ENCODE measurements at places on chromosomes 11 and 22.

DNA sequence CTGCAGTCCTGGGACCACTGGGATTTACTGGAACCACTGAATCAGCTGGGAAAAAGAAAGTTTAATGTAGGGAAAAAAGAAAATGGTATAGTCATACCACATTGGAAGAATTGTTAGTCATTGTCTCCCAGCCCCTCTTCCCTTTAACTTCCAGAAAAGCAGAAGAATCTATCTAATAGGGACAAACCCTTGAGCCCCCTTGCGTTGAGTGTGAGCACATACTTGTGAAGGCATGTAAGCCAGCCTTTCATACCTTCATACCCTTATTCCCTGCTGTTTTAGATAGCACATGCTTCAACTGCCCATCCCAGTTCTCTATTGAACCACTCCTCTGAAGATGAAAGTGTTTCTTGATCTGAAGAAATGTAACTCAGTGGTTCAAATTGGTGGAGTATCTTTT lies 6.6 kb downstream of the TREH start:
- no peak overlapping the region for H3K4me3 ChIP-seq
- no peak for DNase-seq
- no peak overlapping the region for H3K27ac ChIP-seq
- H3K36me3 ChIP-seq: no peaks in the 10 kb centered on the region
- H3K4me1 ChIP-seq: no peaks in the 10 kb centered on the region

- H3K27ac ChIP-seq: no peak overlapping the region
- H3K4me3 ChIP-seq: peak overlapping the region; percentile 62
- H3K36me3 ChIP-seq: no peaks in the 10 kb centered on the region
- DNase-seq: no peak
- peaks cover 17% of the 10 kb centered on the region for H3K4me1 ChIP-seq
These were observed 1.7 kb downstream of the MLC1 start for GRCh38 chr22:50083462-50084079.

DNA sequence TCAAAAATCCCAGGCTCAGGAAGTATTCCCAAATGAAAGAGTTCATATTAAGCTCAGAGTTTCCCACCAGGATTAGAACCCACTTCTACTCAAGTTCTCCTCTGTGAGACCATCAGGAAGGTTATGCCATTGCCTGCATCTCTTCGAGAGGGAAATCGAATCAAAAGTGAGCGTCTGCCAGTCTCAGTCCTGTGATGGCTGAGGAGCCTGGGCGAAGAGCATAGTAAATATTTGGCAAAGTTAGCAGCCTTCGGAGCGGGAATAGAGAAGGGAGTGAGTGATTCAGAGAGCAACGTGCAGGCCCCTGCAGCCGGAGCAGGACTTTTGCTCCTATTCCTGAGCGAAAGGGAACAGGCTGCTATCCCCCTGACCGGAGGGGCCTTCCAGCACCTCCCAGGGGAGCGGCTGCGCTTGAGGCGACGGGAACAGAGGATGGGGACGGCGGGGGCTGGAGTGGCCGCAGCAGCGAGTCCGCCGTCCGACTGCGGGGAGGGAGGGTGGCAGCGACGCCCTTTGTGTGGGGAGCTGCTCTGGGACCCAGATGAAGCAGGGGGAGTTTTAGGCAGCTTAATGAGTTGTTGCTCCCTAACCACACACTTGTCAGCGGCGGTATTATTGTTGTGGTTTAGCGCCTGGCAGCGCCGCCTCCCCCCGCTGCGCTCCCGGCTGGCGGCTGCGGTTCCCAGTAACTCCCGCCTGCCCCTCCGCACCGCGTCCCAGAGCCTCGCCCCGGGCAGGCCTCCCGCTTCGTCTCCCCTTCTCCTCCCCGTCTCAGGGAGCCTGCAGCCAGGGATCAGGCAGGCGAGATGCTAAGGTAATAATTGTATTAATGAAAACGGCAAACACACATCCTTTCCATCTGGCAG lies 21.7 kb upstream of the NRGN start:
- H3K36me3 ChIP-seq: no peaks in the 10 kb centered on the region
- H3K27me3 ChIP-seq: peaks cover 36% of the 10 kb centered on the region
- peak overlapping the region; percentile 50 for H3K27ac ChIP-seq
- H3K4me1 ChIP-seq: peaks cover 32% of the 10 kb centered on the region
- no peak for DNase-seq

DNA sequence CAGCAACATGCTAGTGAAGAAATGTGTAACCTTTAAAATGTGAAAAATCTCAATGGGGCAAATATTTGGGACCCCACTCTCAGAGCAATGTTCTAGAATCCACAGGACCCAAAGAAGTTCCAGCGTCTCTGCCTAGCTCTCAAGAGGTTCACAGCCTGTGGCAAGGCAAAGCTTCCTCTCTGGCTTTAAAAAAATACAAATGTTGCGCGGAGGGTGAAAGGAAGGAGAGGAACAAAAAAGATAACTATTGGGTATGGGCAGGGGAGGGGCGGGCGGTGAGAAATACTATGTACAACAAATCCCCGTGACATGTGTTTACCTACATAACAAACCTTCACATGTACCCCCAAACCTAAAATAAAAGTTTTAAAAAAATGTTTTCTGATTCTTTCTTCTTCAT lies 53.6 kb downstream of the PITPNB start:
- peaks cover 25% of the 10 kb centered on the region for H3K4me1 ChIP-seq
- peak overlapping the region; percentile 57 for H3K27ac ChIP-seq
- no peak overlapping the region for H3K4me3 ChIP-seq

DNA sequence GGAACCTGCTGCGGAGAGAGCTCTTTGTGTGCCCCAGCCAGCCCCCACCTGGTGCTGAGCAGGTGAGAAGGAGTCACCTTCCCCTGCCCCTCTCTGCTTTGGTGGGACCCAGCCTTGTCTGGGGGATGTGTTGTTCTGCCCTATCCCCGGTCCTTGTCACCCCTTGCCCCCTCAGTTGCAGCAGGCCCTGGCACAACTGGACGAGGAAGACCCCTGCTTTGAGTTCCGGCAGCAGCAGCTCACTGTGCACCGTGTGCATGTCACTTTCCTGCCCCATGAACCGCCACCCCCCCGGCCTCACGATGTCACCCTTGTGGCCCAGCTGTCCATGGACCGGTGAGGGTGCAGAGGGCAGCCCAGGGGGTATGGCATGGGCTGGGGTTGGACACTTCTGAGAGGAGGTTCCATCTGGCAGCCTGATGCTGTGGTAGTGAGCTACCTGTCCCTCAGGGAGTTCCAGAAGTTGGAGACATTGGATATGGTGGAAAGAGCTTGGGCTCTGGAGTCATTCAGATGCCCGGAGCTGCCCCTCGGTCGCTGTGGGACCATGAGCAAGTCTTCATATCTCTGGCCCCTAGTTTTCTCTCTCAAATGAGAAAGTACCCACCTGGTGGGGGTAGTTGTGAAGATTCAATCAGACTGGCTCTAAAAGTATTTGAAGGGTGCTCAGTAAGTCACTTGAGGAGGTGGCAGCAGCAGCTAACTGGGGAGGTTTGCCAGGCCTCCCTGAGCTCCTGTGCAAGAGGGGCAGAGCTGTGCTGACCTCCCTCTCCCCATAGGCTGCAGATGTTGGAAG lies 4.3 kb downstream of the LARGE2 start:
- H3K4me1 ChIP-seq: peaks cover 46% of the 10 kb centered on the region
- H3K27ac ChIP-seq: no peak overlapping the region
- DNase-seq: no peak
- no peak overlapping the region for H3K4me3 ChIP-seq
- no peaks in the 10 kb centered on the region for H3K36me3 ChIP-seq
- H3K27me3 ChIP-seq: no peaks in the 10 kb centered on the region

DNA sequence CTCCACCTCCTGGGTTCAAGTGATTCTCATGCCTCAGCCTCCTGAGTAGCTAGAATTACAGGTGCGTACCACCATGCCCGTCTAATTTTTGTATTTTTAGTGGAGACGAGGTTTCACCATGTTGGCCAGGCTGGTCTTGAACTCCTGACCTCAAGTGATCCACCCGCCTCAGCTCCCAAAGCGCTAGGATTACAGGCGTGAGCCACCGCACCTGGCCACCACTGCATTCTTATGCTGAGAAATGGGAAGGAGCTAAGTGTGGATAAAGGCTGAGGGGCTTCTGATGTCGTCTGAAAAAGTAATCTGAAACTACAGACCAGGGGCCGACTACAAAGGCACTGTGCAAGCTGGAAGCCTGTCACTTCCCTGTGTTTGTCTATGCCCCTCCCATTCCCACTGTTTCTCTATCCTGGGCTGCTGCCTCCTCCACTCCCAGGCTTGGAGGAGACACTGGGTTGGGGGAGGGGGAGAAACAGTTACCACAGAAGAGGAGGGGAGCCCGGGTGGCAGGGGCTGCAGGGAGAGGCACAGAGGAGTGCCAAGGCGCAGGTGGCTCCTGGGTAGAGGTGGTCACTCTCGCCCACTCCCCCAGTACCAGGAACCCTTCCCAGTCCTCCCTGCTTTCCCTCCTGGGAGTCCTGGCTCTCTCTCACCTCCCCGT lies 2.9 kb upstream of the MTA2 start:
- no peak overlapping the region for H3K27ac ChIP-seq
- H3K4me1 ChIP-seq: peaks cover 5% of the 10 kb centered on the region
- peaks cover 12% of the 10 kb centered on the region for H3K36me3 ChIP-seq

GRCh38 chr11:13343931-13344717 lies 66.5 kb downstream of the BMAL1 start:
- H3K36me3 ChIP-seq: peaks cover 17% of the 10 kb centered on the region
- no peaks in the 10 kb centered on the region for H3K27me3 ChIP-seq
- H3K4me1 ChIP-seq: peaks cover 11% of the 10 kb centered on the region
- peak; percentile 42 for DNase-seq
- H3K27ac ChIP-seq: no peak overlapping the region

DNA sequence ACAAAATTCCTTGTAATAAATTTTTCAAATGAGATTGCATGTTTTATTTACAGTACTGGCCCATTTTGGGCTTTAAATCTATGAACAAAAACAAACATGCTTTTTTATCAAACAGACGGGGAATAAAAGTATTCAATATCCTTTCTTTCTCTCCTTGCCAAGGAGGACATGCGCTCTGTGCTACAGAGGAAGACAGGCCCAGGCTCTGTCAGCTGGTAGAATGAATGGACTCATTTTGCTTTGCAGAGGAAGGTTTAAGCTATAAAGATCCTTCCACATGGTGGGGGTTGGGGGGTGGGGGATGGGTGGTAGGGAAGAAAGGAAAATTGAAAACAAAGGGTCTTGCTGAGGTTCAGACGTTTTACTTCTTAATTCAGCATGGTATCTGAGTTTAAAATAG lies 575.6 kb downstream of the INSC start:
- H3K27me3 ChIP-seq: no peaks in the 10 kb centered on the region
- no peaks in the 10 kb centered on the region for H3K36me3 ChIP-seq
- no peak overlapping the region for H3K4me3 ChIP-seq
- no peaks in the 10 kb centered on the region for H3K4me1 ChIP-seq

DNA sequence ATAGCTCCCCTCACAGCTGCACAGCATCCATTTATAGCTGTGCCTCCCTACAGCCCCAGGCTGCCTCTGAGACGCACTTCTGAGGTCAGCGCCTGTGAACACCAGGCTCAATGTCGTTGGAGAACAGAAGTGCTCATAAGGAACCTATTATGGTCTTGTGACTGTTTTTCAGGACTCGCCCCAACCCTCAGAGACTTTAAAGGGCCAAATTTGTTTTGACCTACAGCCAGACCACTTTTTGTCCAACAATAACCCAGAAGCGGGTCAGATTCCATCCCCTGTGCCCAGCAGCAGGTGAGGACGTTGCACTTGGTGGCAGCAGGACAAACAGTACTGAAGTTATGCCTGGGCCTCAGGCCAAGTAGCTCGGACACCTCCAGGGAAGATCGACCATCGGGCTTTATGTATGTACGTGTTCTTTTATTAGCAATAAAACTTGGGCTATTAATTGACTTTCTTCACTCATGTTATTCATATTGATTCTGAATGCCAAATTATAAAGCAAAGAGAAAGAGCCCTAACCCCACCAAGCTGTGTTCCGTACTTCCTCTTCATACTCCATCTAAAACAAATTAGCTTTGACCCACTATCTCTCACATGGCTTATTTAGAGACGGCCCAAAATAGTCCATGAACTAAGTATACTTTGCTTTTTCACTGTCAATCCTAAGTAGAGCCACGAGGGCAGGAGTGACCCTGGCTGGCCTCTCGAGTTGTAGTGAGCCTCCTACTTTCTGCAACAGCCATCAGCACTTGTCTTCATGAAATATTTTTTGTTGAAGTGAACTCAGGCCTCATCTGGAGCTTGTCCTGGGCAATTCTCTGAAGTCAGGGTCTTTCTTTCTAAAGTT lies 92.3 kb upstream of the PAX6 start:
- DNase-seq: no peak
- H3K36me3 ChIP-seq: no peaks in the 10 kb centered on the region
- H3K4me1 ChIP-seq: no peaks in the 10 kb centered on the region
- H3K27me3 ChIP-seq: no peaks in the 10 kb centered on the region
- no peak overlapping the region for H3K27ac ChIP-seq
- H3K4me3 ChIP-seq: no peak overlapping the region

GRCh38 chr11:131909426-131910177 lies 539.2 kb downstream of the NTM start:
- H3K27me3 ChIP-seq: no peaks in the 10 kb centered on the region
- DNase-seq: no peak

DNA sequence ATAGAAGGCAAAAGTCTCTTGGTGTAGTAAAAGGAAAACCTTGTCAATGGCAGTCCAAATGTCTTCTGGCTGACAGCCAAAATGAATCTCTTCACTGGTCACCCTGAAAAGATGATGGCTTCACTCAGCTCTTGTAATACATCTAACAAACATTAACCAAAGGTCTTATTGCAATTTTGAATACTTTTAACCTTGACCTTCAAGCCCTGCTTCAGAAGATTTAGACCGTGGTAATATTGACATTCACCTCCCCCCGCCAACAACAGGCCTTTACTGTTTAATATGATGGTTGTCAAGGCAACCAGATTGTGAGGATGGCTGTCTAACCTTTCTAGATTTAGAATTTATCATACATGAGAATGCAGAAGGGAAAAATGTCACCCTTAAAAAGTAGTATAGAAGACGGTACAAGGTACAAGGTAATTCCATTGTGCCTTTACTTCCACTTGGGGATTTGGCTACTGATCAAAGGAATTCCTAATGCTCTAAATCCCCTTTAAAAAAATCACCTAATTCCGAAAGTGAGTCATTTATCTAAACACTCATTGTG lies 342.3 kb downstream of the LARGE1 start:
- no peak overlapping the region for H3K27ac ChIP-seq
- H3K4me3 ChIP-seq: no peak overlapping the region
- DNase-seq: no peak
- no peaks in the 10 kb centered on the region for H3K4me1 ChIP-seq
- H3K36me3 ChIP-seq: no peaks in the 10 kb centered on the region

GRCh38 chr11:3122775-3123201 lies 42.3 kb downstream of the OSBPL5 start:
- no peaks in the 10 kb centered on the region for H3K36me3 ChIP-seq
- H3K4me3 ChIP-seq: no peak overlapping the region
- peaks cover 26% of the 10 kb centered on the region for H3K4me1 ChIP-seq
- DNase-seq: no peak
- no peaks in the 10 kb centered on the region for H3K27me3 ChIP-seq

- H3K4me3 ChIP-seq: no peak overlapping the region
- H3K4me1 ChIP-seq: no peaks in the 10 kb centered on the region
- DNase-seq: no peak
- no peaks in the 10 kb centered on the region for H3K36me3 ChIP-seq
- H3K27me3 ChIP-seq: no peaks in the 10 kb centered on the region
- H3K27ac ChIP-seq: no peak overlapping the region
These were observed 108.8 kb downstream of the GRIA4 start for GRCh38 chr11:105718641-105719040.

GRCh38 chr11:115616971-115617370 lies 112.8 kb upstream of the CADM1 start:
- H3K36me3 ChIP-seq: no peaks in the 10 kb centered on the region
- no peak for DNase-seq
- no peaks in the 10 kb centered on the region for H3K27me3 ChIP-seq
- no peak overlapping the region for H3K27ac ChIP-seq
- H3K4me3 ChIP-seq: no peak overlapping the region

- no peaks in the 10 kb centered on the region for H3K27me3 ChIP-seq
- no peaks in the 10 kb centered on the region for H3K36me3 ChIP-seq
- H3K27ac ChIP-seq: no peak overlapping the region
- no peak for DNase-seq
These were observed 2.5 kb upstream of the IGLL5 start for GRCh38 chr22:22884888-22885840.
